ENCODE measurements at places on chromosomes 16 and 17.

- no peak for DNase-seq
These were observed 9.0 kb downstream of the DNAAF8 start for GRCh38 chr16:4743226-4743878.

GRCh38 chr16:24815021-24815420 lies 30.7 kb upstream of the SLC5A11 start:
- no peak for DNase-seq

- DNase-seq, result peak; percentile 38
These were observed 6.8 kb upstream of the MEAK7 start for GRCh38 chr16:84511180-84511800.

GRCh38 chr16:11636172-11636721 lies 32.0 kb upstream of the SNN start:
- no peak for DNase-seq

DNA sequence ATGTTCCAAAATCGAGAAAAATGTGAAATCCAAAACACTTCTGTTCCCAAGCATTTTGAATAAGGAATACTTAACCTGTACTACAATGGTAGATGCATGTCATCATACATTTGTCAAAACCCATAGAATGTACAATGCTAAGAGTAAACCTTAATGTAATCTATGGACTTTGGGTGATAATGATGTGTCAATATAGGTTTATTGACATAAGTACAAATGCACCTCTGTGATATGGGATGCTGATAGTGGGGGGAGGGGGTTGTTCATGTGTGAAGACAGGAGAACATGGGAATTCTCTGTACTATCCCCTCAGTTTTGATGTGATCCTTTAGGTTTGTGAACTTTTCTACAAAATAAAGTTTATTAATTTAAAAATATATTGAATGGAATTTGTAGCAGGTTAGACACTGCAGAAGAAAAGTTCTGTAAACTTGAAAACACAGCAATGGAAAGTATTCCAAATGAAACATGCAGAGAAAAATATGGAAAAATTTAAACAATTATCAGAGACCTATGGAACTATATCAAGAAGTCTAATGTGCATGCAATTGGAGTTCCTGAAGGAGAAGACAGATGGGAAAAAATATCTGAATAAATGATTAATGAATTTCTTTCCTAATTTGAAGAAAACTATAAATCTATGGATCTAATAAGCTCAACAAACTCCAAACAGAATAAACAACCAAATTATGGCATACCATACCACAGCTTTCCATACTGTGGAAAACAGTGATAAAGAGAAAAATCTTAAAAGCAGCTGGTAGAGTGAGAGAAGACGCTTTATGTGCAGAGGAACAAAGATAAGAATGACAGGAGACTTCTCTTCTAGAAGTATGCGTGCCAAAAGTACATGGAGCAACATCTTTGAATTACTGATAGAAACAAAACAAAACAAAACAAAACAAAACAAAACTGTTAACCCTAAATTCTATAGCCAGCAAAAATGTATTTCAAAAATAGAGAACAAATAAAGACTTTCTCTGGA lies 34.7 kb upstream of the MSI2 start:
- no peak for DNase-seq

Data from thoracic aorta (tissue), 2 donors.